Stimulated activated CD4-positive, alpha-beta T cell treated with anti-CD3 and anti-CD28 coated beads, TNF-alpha, amount 100 ng/mL, for 4 hours (primary cell): ENCODE measurements at places on chromosomes 3 and 15.

DNA sequence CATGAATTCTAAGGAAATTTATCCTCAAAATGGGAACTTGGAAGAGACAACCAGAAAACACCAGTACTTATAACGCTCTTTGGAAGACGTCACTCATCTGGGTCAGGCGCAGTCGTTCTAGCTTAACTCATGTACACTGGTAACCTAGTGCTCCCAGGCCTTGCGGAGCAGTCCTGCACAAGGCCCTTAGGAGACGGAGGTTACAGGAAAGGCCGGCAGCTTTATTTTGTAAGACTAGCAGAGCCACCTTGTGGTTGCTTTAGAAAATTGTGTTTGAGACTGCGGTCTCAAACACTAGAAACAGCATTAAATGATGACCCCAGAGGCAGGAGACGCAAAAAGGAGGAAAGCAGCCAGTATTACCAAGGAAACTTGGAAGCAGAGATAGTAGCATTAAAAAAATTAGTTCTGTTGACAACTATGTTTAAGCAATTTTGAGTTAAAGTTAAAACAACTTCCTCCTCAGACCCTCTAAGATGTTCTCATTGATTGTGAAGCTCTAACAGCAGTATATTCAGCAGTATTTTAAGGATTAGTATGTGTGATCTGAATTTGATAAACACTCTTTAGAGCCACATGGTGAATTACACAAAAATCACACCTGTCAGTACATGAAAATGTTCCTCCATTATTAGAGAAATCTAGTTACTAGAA lies 141.9 kb upstream of the C2CD4B start:
- no peak for DNase-seq

DNA sequence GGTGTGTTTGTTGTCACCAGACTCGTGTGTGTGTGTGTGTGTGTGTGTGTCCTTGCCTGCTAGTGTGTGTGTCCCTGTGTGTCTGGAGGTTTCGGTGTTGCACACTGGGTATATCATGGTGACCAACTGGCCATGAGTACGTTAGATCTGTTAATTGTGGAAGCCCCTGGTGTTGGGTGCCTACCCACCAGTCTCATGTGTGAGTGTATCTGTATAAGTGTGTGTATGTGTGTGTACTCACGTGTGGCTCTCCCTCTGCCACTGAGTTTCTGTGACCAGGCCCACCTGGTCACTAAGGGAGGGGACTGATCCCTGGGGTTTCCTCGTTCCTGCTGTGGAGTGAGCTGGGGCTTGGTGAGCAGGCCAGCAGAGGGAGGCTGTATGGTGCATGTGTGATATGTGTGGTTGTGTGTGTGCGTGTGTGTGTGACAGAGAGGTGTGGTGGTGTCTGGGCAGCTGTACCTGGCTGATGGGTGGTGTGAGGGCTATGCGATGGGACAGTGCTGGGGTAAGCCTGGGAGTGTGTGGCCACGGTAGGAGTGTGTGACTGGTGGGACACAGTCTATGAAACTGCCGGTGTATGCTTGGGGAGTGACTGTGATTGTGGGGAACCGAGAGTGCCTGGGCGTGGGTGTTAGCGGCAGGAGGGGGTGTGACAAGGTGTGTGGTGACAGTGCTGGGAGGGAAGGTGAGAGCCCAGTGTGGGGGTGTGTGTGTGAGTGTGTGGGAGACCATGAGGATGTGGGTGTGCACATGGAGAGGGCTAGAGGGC lies 1.8 kb downstream of the PRKCD start:
- peak; percentile 55 for DNase-seq

- no peak for DNase-seq
Observed at GRCh38 chr3:39088456-39088855, 19.0 kb downstream of the GORASP1 start.

DNA sequence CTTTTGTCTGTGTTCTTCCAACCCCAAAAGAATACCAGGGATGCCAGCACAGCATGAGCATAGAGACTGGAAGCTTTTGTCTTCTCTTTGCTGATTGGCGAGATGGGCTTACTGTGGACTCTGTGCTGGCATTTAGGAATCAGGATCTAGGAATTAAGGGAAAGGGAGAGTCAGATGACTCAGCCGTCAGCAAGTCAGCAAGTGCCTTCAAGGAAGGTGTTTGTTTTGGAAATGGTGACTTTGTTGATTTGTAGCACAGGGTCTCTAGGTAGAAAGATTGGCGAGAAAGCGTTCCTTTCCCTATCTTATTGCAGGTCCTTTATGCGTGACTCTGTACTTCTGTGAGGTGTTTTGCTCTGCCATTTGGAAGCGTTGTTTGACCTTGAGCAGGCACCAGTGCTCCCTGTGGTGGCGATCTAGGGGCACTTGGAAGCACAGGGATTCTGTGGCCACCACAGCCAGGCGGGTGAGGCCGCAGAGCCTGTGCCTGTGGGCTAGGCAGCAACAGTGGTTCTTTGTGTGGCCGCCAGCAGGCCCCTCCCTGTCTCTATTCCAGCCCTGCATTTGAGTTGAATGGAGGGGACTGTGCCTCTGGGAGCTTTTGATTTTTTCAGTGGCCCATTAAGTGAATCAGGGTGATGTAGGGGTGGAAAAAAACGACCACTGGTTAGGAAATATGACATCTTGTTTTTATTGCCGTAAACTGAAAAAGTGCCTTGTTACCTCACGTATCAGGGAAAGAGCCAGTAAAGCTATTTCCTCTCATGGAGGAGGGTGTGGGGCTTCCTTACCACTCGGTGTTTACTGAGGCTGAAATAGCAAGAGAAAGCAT lies 19.0 kb downstream of the FAN1 start:
- no peak for DNase-seq

- DNase-seq: no peak
Observed at GRCh38 chr15:63178034-63178433, 11.4 kb upstream of the RAB8B start.

DNA sequence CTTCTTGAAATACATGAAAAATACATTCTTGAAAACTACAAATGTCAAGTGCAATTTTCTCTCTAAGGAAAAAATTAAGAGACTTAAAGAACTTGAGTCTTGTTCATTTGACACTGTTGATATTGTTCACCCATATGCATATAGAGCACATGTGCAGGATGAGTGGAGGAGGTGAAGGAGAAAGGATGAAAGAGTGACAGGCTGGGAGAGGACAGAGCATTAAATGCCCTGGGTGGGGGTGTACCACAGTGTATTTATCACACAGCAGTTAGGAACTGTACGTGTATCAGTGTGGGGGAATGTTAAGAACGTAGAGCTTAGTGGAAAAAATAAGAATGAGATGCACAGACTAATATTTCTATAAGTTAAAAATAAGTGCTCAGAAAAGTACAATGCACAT lies 45.7 kb downstream of the CTDSPL start:
- no peak for DNase-seq

- no peak for DNase-seq
Observed at GRCh38 chr3:150271591-150271960, 136.5 kb upstream of the TSC22D2 start.

DNA sequence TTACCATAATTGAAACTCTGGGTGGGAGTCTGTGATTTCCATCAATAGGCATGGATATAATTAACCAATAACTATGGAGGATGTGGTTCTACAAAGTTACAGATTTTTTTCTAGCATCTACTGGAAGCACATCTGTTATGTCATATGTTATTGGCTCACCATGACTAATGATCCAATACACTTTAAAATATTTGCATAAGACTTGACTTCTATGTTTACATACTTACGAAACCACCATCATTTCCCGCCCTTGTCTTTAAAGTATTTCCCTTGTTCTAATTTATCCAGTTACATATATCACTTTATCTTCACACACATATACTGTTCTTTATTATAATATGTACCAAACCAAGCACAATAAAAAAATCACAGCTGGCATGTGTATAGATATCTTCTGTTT lies 380.3 kb upstream of the CBLB start:
- no peak for DNase-seq

DNA sequence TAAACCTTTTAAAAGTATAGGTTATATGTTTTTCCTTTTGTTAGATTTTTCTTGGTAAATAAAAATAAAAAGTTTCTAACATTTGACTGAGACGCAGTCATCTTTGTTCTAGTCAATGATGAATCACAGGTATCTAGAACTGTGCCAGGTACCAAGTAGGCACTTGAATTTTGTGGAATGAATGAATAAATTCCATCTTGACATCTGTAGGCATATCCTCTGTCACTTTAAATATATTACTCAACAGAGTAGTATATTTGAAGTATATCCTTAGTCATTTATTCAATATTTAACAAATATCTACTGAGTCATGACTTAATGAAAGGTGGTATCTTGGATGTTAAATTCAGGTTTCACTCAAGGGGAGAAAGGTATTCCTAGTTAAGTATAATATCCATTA lies 828.4 kb downstream of the TUSC7 start:
- DNase-seq: no peak

DNA sequence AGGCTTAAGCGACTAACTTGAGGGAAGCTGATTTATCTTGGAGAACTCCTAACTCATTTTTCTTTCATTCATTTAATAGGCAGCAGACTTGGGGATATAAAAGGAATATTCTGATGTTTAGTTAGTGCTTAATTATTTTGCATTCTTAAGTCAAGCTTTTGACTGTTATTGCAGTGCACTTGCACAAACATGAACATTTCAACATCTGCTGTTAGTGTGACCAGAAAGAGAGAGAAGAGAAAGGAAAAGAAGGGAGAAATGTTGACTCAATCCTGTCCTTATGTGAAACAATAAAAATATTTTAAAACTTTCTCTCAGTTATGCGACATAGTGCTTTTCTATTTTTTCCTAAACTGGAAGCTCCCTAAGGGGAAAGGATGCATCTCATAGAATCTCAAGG lies 507.8 kb downstream of the LPP start:
- no peak for DNase-seq

DNA sequence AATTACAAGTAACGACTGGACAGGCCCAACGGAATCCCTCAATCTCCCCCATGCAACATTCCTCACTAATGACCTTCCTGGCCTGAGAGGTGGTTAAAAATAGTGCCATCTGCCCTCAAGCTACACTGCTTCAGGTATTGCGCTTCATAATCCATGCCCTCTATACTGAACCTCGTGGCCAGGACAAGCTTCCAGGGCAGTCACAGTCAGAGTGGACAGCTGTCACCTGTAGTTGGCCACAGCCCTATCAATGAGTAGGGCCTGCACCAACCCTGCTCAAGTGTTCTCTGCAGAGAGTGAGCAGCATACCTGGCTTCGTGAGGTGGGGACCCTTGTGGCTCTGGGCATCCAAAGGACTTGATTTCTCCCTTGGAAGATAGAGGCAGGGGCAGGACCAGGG lies 46.9 kb upstream of the SEMA4B start:
- no peak for DNase-seq

DNA sequence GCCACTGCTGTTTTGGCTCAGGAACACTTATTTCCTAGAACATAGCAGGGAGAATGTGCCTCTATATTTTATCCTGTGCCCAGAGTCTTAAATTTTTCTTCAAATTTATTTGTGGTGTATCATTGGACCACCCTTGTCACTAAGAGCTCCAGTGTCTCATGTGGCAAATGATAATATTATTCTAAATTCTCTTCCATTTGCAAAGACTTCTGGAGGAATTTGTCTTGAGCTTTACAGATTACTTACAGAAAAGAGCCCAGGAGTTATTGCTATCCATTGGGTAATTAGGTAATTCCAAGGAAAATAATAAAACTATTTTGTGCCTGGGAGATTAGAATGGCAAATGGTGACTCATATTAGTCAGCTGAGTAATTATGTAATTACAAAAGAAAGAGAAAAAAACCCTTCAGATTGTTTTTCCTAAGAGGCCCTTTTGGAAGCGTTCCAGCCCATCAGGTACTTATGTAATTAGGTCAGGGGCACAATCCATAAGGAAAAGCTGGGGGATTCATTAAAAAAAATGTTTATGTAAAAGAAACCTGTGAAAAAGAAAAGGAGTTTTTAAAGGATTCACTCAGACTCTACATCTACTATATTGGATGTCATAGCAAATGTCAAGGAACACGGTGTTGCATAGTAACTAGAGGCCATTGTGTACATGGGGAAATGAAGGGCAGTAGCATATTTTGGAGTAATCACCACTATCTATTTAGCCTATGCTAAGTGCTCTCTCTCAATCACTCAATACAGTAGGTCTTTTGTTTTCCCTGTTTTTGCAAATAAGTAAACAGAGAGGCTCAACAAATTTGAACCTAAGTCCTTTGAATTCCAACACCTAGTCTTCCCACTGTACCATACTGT lies 380.9 kb upstream of the RARB start:
- DNase-seq: no peak

DNA sequence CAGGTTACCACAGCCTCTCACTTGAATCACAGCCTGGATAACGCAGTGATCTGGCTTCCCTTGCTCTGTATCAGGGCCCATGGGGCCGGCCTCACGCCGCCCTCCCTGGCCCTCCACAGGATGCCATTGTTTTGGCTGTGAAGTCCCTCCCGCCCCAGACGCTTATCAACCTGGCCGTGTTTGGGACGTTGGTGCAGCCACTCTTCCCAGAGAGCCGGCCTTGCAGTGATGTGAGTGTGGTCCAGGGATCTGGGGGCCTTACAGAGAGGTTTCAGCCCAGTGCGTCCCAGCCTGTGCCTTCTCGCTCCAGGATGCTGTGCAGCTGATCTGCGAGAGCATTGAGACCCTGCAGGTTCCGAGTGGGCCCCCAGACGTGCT lies 6.6 kb downstream of the VWA5B2 start:
- no peak for DNase-seq

DNA sequence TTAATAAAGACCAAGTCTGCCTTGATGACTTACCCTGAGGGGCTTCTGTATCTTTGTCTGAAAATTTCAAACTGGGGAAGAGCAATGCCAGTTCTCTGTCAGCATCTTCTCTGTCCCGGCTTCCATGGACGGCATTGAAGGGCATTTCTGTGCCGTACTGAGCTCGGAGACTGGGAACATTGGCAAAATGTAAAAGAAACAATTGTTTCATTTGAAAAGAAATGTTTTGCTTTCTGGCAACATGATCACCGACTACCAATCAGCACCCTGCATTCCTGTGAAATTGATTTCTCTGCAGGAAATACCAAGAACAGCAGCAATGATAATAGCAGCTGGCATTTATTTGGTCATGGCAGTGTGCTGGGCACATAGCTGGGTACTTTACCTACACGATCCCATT lies 26.2 kb downstream of the NME9 start:
- no peak for DNase-seq

DNA sequence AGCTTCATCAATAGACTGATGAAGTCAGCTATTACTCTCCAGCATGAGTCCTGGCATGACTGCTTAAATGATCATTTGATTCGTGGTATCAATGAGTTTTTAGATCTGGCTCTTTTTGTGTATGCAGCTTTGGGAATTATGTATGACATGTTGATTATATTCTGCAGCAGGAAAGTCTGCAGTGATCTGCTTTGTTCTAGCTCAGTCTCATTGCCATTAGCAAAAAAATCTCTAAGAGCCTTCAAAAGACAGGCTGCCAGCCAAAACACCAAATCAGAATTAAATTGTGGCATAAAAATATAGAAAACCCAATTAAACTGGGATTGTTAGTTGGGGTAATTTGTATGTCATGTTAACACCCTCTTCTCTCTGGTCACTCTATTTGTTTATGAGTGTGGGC lies 1021.0 kb upstream of the SEMA6D start:
- DNase-seq: no peak

GRCh38 chr3:31926543-31926942 lies 54.5 kb downstream of the OSBPL10 start:
- no peak for DNase-seq
